ENCODE measurements at places on chromosomes 3 and 15.
A peak's percentile ranks its signal among the peaks of the same experiment; 100 is the strongest.

GRCh38 chr15:28051955-28052633 lies 47.0 kb downstream of the OCA2 start:
- DNase-seq = no peak

- no peak for DNase-seq
Measured at GRCh38 chr3:38555926-38556325, 59.8 kb downstream of the EXOG start.

DNA sequence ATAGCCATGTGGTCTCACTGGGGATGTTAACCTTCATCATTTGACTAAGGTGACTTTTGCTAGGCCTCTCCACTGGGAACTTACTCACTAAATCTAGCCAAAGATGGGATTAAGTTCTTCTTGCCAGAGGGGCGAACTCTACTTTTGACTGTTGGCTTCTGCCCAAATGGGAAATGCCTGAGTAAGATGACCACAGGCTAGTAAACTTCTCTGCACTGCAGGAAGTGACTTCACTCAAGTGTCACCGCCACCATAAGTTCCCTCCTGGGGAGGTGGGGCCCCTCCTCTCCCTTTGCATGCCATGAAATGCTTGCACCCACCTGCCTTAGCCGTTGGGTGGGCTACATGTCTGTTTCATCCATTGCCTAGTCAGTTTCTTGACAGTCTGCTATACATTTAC lies 388.3 kb downstream of the FEZF2 start:
- DNase-seq = peak; percentile 88

- no peak for DNase-seq
Measured at GRCh38 chr15:68370768-68371151, 61.2 kb downstream of the ITGA11 start.

- no peak for DNase-seq
Measured at GRCh38 chr3:15576475-15576874, 24.9 kb downstream of the HACL1 start.

- DNase-seq = peak; percentile 48
Measured at GRCh38 chr3:24086617-24087404, 141.7 kb downstream of the NR1D2 start.

GRCh38 chr3:158709666-158710083 lies 22.6 kb downstream of the RARRES1 start:
- DNase-seq = peak; percentile 100

DNA sequence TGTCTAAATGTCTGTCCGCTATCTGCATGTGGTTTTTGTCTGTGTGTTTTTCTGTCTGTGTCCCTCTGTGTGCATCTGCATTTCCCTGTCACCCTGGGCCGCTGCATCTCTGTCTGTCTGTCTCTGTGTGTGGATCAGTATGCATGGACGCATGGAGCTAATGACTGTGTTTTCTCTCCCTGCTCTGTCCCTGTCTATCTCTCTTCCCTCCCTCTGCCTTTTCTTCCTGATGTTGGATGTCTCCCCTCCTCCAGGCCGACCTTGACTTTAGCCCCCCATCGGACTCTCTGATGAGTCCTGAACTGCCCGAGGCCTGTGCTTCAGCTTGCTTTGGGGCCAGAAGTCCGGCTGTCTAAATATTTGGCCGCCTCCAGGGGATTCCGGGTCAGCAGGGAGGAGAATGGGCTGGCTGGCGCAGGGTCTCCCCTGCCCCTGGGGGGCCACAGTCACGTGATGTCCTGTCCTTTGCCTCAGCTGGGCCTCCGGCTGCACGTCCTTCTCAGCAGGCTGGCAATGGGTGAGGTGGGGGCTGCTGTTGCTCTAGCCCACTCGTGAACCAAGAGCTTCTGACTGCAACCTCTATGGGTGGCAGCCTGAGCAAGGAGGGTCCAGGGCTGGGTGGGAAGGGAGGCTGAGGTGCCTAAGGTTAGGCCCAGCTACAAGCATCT lies 3.7 kb downstream of the SLC38A3 start:
- DNase-seq = no peak

GRCh38 chr3:63124090-63124489 lies 154.0 kb upstream of the SYNPR start:
- no peak for DNase-seq
